WTC11 (cell line): ENCODE measurements at places on chromosomes 16 and 17.

DNA sequence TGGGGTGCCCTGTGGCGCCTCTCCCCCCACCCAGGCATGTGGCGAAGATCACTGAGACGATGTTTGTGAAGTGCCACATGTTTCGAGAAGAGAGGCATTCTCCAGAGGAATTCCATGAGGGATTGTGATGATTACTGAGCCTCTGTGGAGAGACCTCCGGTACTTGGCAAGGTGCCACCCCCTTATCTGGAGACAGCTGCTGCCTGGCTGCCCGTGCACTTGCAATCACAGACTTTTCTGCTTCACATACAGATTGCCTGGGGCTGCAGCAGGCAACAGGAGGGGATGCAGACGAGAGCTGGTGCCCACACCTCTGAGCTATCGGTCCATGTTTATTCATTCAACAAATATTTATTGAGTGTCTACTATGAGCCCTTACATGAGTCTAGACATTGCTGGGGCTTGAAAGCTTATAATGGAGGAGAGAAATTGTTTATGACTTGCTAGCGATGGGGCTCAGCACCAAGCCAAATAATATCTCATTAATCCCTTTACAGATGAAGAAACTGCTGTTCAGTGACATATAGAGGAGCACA lies 317.2 kb upstream of the ZFHX3 start:
- DNase-seq: no peak

- no peak for DNase-seq
Observed at GRCh38 chr17:70049801-70050591, 25.0 kb upstream of the KCNJ16 start.

- DNase-seq: no peak
Observed at GRCh38 chr16:50502616-50503011, 45.6 kb upstream of the NKD1 start.

- no peak for DNase-seq
Observed at GRCh38 chr17:59753522-59754467, 46.3 kb downstream of the VMP1 start.

DNA sequence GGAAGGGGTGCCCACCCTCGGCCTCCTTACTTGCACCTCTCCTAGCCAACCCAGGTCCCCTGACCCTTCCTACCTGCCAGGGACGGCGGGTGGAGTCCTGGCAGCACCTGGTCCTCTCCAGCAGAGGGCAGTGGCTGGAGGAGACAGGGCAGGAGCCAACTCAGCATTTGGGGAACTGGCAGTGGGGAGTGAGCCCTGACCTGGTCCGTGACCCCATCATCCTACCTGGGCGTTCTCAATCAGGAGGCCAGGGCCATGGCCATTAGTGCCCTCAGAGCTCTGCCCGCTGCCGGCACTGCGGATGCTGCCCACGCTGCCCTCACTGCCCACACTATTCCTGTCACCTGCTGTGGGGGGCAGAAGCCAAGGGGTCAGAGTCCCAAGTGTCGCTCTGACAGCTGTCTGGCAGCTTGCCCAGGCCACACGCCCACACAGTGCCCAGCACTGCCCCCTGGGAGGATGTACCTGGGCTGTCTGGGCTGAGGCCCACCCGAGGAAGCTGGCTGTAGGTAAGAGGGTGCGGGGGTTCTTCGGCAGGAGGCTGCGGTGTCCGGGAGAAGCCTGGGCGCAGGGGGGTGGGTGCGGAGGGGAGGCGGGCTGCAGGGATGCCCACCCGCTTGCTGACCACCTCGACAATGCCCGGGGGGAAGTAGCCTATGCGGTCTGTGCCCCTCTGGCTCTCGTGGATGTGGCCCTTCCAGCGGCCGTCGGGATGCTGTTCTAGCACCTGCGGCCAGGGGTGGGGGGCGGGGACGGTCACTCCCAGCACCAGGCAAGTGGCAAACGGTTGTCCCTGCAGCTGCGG lies 10.8 kb downstream of the CASKIN2 start:
- DNase-seq: peak; percentile 73

DNA sequence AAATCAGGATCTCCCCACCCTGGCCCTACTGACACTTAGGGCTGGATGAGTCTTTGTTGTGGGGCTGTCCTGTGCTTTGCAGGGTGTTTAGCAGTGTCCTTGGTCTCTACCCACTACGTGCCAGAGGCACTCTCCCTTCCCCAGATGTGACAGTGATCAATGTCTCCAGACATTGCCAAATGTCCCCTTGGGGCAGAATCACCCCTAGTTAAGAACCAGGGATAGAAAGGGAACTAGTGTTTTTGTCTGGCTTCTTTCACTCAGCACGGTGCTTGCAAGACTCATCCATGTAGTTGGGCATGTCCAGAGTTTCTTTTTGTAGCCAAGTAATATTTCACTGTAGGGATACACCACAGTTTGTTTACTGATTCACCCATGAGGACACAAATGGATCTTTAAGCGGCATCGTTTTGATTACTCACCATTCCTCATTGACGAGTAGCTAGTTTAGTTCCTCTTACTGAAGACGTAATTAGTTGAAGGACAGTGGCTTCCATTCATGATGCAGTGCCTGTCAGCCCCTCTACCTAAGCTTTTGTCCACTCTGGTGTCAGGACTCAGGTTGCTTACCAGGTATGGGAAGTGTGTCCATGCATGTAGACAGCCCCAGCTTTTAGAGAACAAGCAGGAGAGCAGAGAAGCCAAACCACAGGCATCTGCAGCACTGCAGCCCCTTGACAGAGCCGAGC lies 26.0 kb upstream of the ITGB4 start:
- DNase-seq: no peak

- DNase-seq: peak; percentile 54
Observed at GRCh38 chr16:17138801-17139200, 332.0 kb downstream of the XYLT1 start.
